ENCODE measurements at places on chromosomes 11 and 22.

GRCh38 chr11:71209181-71209580 lies 43.2 kb downstream of the SHANK2 start:
- DNase-seq = no peak

DNA sequence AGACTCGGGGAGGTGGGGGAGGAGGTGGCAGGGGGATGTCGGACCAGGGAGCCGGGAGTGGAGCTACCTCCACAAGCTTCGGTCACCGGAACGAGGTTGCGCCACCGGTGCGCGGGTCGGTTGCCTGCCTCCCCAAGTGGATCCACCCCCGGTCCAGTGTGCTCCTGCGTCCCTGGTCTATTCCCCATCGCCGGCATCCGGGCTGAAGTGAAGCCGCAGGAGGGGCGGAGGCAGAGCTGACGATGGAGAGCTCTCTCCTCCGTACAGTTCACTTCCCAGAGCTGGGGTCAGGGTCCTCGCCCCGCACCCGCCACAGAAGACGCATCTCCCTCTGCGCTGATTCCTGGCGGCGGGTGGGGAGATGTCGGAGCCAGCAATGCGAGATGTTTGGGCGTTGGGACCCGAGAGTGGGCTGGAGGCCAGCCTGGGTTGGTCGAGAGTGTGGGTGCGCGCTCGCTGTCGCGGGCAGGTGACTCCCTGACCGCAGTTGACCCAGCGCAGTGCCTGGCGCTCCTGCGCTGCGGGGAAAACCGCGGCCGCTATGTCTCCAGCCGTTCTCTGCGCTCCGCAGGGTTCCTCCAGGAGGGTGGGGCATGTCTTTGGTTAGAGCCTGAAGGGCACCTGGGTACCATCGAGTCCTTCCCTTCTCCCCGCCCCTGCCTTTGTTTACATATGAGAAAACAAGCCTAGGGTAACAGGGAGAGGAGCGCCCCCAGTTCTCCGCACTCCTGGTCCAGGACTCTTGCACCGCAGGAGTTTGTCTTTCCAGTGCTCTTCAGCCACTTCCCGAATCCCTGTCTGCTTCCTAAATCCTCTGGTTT lies 1.7 kb downstream of the C11orf96 start:
- DNase-seq = no peak

DNA sequence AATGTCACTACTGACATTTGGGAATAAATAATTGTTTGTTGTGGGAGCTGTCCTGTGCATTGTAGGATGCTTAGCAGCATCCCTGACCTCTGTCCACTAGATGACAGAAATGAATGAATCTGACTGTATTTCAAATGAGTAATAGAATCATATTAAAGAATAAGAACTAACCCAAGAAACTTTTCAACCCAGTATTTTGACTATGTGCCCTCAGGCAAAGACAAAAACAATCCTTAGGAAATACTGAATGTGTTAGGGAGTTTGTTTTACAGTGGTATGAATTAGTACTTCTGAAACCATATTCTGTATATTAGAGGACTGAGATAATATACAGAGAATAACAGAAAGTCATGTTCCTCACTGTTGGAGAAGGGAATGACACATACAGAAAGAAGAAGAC lies 320.9 kb upstream of the PITPNB start:
- no peak for DNase-seq

GRCh38 chr11:83835423-83835822 lies 549.3 kb upstream of the CCDC90B start:
- DNase-seq = no peak

- DNase-seq = no peak
Measured at GRCh38 chr11:13889552-13890249, 72.8 kb upstream of the SPON1 start.

GRCh38 chr22:20606041-20606783 lies 98.8 kb downstream of the MED15 start:
- DNase-seq = no peak

GRCh38 chr22:23722160-23722559 lies 28.8 kb downstream of the ZNF70 start:
- DNase-seq = no peak

DNA sequence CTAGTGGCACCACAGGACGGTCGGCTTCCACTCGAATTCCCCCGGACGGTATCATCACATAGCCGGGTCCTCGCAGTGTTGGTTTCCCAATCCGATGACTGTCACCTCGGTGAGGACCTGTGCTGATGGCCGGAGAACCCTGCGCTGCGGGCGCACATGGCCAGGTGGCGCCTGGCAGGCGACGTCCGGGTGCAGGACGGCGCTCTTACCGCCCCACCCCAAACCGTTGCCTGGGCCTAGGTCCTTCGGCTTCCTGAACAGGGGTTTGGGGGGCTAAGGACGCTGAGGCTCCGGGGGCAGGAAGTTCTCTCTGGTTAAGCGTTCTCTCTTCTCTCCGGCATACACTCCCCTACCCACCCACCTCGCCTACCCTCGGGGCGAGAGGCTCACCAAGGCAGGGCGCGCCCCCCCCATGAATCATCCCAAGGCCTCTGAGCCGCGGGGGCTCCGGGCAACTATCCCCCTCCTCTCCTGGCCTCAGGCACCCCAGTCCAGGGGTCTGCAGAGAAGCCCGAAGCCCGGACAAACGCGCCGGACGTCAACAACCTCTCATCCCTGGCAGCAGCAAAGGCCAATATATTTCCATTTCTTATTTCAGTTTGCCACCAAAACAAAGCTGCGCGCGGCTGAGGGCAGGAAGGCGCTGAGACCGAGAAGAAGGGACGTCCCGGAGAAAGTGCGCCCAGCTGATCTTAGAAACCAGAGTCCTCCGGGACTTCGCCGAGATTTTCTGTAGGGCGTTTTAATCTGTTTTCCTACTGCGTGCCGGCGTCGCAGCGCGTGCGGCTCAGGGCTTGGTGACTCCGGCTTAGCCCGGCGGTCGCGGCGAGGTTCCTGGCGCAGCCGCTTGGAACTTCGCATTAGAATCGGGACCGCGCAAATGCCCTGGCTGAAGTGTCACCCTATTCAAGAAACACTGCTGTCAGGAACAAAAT lies 5.6 kb downstream of the ALX4 start:
- DNase-seq = no peak

- DNase-seq = no peak
Measured at GRCh38 chr11:121630041-121630440, 177.3 kb upstream of the SORL1-AS1 start.

GRCh38 chr22:36369004-36369921 lies 18.5 kb downstream of the MYH9 start:
- no peak for DNase-seq

GRCh38 chr11:70668204-70669202 lies 270.2 kb downstream of the CTTN start:
- DNase-seq = no peak
